T-helper 22 cell (primary cell): ENCODE measurements at places on chromosomes 1 and 21.

DNA sequence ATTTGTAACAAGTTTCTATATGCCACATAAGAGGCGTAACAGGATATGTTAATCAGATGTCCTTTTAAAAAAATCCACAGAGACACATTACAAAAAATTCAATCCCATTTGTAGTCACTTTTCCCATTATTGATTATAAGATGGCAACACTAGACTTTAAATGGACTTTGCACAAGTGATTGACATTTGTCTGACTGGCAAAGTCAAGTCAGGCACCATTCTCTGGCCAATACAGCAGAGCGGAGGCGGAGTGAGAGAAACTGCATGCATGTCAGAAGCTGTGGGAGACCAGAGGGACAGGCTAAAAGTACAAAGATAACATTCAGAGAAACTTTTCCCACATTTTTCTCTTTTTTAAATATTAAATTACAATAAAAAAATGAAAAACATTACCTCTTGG, 28.1 kb upstream of the RGS5 start:
- no peak for DNase-seq

DNA sequence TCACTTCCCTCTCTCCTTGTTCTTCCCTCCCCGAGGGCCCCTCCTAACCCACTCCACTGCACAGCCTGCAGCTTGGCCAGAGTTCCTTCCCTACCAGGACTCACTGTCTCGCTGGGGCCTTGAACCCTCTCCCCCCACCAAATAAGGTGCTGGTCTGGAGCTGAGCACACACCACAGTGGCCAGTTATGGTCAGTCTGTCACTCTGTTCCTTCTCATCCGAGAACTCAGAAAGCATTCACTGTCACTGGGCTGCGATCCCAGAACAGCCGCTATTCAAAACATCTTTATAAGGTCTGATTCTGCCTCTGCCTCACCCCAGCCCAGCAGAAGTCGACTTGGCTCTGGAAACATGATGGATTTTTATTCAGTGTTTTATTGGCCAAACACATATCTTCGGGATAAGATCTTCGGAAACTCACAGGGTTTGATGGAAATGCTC, 19.8 kb upstream of the LBR start:
- no peak for DNase-seq

GRCh38 chr21:45256021-45256911, 31.4 kb downstream of the POFUT2 start:
- no peak for DNase-seq

DNA sequence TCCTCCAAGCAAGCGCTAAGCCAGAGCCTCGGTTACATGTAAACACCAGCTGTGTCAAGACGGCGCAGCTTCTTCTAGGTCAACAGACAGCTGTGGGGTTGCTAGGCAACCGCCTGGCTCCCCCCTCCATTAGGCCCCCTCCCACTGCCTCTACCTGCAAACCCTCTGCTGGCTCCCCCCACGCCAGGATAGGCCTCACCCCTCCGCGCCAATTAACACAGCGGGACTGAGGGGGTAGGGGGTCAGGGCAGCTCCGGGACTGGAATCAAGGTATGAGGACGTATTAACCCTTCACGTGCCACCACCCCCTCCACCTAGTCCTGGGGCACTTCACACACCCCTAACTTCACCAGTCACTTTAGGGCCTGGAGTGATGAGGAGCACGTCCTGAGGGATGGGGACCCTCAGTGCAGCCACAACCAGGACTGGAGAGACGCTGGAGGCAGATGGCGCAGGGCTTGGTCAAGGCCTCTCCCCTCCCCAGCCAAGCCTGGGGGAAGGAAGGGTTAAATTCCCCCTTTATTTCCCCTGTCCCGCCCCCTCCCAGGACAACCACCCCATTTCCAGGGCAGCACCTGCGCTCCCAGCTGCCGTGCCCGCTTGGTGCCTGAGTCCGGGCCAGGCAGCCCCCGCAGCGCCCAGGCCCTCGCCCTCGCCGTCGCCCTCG, 37.4 kb upstream of the WASF2 start:
- DNase-seq: peak; percentile 45

- DNase-seq: no peak
Observed at GRCh38 chr21:36976228-36976861, 9.9 kb upstream of the HLCS start.
